ENCODE measurements at places on chromosomes 13 and 19. TPM values are rescaled to one million over a fixed set of nuclear protein-coding genes. Genes with fewer than 3 reads are reported as not detected.

- DNase-seq: peak; percentile 47
These were observed 34.4 kb upstream of the OXGR1 start for GRCh38 chr13:97028441-97029299.

GRCh38 chr13:44300895-44301638 lies 72.6 kb upstream of the SERP2 start:
- peak; percentile 59 for DNase-seq

GRCh38 chr19:51119101-51119500 lies 5.6 kb upstream of the SIGLEC9 start:
- no peak for DNase-seq

DNA sequence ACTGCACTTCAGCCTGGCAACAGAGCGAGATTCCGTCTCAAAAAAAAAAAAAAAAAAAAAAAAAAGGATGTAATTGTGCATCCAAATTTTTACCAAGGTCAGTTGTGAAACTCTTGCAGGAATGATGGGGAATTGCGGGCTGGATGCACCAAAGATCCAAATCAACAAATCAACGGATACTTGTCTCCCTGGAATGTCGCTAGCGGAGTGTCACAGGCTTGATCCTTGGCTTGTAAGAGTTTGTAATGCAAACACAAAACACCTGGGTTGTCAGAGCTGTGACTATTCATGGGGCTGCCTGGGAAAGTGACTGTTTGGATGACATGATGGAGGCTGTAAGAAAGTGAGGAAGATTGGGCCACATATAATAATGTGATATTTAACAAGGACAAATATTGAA lies 4.2 kb downstream of the KANK3 start:
- no peak for DNase-seq

DNA sequence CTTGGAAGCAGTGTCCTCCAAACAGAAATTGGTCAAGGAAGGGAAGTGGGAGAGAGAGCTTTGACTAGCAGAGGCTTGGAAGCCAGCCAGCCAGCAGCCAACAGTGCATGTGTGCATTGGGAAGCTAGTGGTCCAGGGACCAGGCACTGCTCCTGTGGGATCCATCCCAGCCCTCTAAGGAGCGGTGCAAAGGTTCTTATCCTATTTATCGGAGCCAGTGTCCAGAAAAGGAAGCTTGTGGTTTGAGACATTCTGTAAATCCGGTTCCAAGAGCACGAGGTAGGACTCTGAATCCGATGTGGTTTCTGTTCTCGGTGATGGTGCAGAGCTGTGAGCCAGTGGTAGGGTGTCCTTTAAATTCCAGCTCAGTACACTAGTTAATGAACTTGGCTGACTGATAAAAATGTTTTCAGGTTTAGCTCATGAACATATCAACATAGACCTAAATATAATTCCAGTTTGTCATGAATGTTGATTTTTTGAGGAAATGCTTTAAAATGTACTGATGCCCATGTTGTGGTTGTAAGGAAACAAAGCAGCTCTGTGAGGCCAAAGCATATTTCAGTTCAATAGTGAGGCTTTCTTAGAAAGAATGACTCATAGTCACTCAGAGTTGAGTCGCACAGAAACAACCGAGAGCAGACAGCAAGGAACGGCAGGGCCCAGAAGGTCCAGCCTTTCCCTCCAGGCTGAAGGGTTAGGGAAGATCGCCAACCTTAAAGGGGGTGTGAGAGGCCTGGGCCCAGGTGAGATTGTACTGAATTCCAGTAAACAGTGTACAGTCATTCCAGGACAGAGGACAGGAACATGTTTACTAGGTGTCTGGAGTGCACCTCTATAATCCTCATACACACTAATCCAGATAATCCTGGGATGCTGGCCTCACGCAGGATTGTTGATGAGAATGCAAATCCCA lies 21.5 kb upstream of the GARRE1 start:
- DNase-seq: peak; percentile 77

Gene ZNF568
- total RNA-seq: 7.4 TPM

Gene SUGP1
- 46.0 TPM for total RNA-seq

- no peak for DNase-seq
These were observed 48.9 kb upstream of the URAD start for GRCh38 chr13:28037399-28037798.

Gene C19orf85
- total RNA-seq: not detected

- DNase-seq: no peak
These were observed 62.4 kb upstream of the RNF113B start for GRCh38 chr13:98239162-98240076.

Gene ADAMTSL5
- 20.5 TPM for total RNA-seq

- DNase-seq: no peak
These were observed 32.8 kb downstream of the KLF12 start for GRCh38 chr13:74101436-74101835.

Gene KLK14
- 0.89 TPM for total RNA-seq

DNA sequence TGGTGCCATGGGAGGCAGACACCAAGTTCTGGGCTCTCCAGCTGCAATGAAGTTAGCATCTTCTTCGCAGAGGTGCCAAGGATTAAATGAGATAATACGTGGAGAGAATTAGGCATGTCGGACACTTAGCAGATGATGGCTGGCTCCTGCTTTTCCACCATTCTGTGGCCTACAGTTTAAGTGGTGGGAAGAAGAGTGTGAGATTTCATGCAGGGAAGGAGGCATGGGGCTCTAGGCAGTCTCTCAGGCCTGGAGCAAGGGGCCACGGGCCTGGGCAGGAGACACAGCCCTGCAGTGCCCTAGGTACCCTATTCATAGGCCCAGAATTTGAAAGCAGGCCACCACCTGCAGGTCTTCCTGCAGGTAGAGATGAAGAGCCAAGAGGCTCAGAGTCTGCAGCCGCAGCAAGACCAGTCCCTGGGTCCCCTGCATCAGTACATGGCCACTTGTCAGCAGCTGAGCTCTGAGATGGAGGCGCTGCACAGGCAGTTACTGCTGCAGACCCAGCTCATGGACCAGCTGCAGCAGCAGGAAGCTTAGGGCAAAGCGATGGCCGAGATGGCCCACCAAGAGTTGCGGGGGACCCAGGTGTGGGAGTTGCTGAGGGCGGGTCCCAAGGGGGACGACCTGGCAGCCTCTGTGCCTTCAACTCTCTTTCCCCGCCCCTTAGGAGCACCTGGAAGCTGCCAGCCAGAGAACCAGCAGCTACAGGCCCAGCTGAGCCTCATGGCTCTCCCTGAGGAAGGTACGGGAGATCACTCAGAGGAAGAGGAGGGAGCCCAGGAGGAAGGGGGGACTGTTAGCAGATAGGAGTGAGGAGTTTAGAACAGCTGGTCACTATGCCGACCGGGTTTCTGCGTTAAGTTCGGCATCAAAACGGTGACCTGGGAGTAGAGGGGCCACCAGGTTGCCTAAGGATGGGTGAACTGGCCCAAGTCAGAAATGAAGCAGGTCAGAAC lies 33.2 kb upstream of the ZNF492 start:
- DNase-seq: no peak

- DNase-seq: no peak
These were observed 1.7 kb upstream of the PNKP start for GRCh38 chr19:49869009-49869483.

GRCh38 chr13:53167561-53167960 lies 138.9 kb downstream of the OLFM4 start:
- DNase-seq: no peak

Gene FLT1
- 46.1 TPM for total RNA-seq

DNA sequence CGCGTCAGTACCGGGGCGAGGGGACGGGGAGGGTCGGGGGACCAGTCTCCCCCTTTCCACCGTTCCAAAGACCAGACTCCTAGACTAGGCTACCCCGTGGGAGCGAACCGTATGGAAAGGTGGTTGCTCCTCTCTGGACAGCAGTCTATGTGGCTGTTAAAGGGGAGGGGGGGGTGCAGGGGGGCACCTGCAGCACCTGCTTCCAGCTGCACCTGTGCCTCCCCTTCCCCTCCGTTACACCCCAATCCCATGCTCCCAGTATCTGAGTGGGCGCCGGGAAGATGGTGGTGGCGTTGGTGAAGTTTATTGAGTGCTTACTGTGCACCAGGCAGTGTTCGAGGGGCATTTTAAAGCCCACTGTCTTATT lies 557 bp downstream of the ZNF524 start:
- DNase-seq: no peak

Gene CCNA1
- not detected for total RNA-seq

DNA sequence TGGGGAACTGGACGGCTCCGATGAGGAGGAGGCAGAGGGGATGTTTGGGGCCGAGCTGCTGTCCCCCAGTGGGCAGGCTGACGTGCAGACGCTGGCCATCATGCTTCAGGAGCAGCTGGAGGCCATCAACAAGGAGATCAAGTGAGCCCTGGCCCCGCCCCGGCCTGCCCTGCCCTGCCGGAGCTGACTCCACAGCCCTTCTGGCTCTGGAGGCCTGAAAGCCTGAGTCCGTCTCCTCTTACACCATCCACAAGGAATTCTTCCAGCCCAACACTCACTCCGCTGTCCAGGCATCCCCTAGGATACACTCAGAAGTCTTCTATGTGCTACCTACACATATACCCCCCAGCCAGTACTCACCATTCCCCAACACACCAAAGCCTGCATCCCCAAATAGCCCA lies 17.4 kb downstream of the PPFIA3 start:
- DNase-seq: peak; percentile 89

DNA sequence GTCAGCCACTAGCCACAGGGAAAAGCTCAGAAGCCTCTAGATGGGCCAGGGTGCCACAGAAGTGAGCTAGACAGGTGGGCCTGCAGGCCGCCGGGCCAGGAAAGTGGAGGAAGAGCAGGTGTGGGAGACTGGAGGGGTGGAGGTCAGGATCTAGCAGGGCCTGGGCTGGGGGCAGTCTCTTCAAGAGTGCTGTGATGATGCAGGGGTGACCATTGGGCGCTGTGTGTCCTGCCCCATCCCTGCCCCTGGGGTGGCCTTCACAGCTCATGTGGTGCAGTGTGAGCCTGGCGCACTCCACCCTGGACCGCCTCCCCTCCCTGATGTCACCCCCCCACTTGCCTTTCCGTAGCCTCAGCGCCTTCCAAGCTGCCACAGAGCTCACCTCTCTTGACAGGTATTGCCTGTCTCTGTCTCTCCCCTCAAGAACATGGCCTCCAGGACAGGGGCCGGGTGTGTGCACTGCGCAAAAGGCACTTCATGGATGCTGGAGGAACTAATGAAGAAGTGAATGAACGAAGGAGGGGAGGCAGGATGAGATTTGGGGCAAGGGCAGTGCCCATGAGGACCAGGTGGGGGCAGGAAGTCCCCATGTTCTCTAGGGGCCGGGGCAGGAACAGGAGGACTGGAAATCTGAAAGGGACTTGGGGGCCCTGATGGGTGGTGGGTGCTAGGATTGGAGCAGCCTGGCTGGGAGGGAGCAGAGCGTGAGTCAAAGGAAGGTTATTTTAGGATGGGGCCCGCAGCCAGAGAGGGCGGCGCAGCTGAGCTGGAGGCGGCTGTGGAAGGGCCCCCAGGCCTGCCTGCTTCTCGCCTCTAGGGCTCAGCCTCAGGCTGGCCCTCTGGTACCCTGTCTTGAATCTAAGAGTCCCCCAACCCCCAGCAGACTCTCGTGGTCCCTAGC lies 6.6 kb downstream of the SSBP4 start:
- peak; percentile 85 for DNase-seq

DNA sequence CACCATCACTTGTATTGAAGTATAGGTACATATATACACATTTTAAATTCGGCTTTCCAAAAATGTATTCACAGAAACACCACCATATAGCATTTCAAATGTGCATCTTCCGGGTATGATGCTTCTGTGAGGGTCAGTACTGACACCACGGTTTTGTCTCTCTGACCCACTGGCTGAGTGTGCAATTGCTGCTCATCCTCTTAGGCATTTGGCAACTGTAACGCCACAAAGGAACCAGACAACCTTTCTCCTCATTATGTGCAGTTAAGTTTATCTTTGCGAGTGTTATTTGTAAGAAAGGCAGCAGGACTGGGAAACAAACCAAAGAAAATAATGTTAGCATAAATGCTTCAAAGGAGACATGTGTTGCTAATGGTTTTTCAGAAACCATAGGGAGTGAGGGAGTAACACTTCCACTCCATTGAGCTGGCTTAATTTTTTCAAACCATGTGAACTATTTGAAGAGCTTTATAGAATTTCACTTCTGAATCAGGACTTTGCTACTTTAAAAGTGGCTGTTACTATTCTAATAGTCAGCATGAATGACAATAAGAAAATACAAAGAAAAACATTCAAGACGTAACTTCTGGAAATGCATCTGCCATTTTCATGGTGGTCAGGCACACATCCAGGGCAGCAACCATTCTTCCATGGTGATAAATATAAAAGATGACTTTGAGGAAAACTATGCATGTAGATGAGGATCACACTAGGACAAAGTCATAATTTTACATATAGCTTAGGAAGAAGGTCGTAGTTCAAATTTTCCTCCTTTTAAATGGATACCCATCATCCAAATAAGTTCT lies 423.3 kb downstream of the MZT1 start:
- no peak for DNase-seq

Gene GTPBP3
- total RNA-seq: 11.5 TPM

GRCh38 chr13:32443111-32443510 lies 15.2 kb upstream of the N4BP2L1 start:
- no peak for DNase-seq

DNA sequence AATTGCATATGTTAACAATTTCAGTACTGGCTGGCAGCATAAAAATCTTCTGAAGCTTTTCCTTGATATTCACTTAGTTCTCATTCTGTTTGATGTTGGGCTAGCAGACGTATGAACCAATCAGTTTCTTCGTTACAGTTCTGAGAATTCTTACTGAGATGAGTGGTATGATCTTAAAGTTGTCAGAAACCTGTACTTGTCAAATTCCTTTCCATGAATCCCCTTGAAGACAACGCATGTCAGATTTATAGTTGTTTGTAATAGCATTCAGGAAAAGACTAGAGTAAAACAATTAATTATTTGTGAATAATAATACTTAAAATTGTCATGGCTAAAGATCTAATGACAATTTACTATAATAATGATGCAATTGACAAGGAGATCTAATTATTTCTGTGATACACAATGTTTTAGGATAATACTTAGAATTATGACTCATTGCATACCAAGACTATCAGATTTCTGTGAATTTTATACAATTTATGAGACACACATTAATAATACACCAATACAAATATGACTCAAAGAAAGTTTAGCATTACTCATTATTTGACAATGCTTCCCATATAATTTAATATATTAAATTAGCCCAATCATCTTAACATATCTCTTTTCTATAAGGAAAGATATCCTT lies 447.2 kb downstream of the RFC3 start:
- DNase-seq: no peak

Gene PLVAP
- 22.9 TPM for total RNA-seq

- DNase-seq: no peak
These were observed 8.1 kb downstream of the FAM187B start for GRCh38 chr19:35220315-35220921.

GRCh38 chr13:88541994-88542393 lies 870.8 kb downstream of the SLITRK5 start:
- DNase-seq: no peak

Gene TTC9B
- total RNA-seq: not detected

DNA sequence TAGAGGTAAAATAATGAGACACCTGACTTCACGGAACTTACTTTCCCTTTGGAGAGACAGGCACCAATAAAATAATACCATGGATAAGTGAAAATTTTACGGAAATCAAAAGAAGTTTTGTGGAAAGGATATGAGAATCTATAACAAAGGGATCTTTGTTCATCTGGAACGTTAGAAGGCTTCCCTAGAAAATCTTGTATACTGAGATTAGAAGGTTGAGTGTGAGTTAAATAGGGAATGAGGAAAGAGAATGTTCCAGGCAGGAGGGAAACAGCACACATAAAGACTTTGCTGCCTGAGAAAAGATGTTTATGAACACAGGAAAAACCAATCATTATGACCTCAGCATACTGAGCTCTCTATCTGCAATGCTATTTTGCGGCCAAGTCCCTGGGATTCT lies 19.6 kb upstream of the RAP2A start:
- no peak for DNase-seq
